Stimulated activated CD8-positive, alpha-beta memory T cell treated with anti-CD3 and anti-CD28 coated beads, Interleukin-7, amount 100 ng/mL, for 1 hour (primary cell): ENCODE measurements at places on chromosomes 4 and X.

- DNase-seq = no peak
These were observed 14.4 kb upstream of the ASMTL start for GRCh38 chrX:1466971-1467561.

GRCh38 chr4:39497909-39498726 is 29.1 kb downstream of the UGDH start:
- no peak for DNase-seq

DNA sequence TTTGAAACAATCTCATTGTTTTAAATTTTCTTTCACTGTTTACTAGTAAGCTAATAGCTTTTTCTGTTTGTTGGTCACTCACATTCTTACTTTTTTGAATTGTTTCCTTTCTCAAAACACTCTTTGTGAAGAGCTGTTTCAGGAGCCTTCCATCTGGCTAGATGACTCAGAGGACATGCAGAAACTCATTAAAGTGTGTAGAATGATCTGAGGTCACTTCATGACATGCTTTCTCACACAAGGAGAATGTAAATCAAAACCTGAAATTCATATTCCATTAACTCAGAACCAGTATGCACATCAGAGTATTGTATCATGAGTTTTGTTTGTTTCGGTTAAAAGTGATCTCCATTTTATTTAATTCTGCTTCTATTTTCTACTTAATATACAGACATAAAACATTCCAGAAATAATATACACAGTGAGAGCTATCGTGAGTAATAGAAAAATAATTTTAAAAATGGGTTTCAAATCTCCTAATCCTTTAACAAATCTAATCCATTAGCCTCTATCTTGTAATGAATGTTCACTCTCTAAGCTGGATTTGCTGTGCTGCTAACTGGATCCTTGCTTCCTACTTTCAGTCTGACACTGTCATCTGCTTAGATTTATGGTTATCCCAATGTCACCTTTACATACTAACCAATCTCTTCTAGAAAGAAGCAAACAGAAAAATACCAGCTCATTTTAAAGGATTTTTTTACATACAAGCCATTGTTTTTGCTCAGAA is 449.6 kb downstream of the FSTL5 start:
- DNase-seq = no peak

GRCh38 chrX:25674776-25675175 is 463.4 kb upstream of the MAGEB18 start:
- no peak for DNase-seq

DNA sequence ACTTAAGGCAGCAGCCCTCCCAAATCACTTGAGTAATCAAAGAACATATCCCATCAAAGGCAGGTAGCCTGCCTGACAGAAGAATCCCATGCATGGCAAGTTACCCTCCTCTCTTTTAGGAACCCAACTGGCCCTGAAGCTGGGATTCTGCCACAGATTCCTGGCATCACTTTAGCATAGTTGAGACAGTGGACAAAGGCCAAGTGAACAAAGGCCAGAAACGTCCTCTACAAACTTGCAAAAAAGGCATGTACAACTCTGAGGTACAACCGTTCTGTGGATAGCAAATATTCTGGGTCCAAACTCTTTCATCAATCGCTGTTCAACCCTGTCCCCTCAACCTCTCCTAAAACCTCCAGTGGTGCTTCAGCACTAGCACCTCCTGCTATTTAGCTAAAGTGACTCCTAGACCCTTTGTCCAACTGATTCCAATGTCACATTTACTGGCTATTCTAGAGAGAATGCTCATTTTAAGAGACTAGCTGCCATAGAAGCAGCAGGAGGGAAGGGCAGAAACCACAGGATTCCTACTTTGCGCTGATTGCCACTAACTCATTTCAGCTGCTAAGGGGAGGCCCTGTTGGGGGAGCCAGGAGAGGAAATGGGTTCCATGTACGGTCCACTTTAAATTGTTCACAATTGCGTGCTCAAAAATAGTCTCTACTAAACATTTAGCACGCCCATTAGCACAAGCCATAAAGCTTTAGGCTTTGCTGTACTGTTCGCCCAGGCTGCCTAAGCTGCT is 105.9 kb downstream of the SHROOM4 start:
- DNase-seq = no peak

- no peak for DNase-seq
These were observed 31.3 kb upstream of the ARHGEF38 start for GRCh38 chr4:105520819-105521790.

DNA sequence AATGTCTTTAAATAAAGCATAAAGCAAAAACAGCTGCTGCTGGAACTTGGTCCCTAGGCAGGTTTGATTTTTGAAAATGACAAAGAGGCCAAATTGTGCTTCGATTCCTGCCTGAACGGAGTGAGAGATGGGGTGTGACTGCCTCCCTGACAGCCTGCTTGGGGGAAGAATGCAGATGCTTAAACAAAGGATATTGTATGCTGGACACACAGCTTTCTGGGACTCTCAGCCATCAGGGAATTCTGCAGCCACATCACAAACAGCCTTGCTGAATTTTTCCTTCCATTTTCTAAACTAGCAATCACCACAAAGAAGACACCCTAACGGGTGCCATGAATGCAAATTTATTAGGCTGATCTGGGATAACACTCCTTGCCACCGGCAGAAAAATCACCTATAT is 83.9 kb upstream of the CPEB2 start:
- no peak for DNase-seq

- DNase-seq = no peak
These were observed 42.0 kb downstream of the TEC start for GRCh38 chr4:48227662-48228061.

DNA sequence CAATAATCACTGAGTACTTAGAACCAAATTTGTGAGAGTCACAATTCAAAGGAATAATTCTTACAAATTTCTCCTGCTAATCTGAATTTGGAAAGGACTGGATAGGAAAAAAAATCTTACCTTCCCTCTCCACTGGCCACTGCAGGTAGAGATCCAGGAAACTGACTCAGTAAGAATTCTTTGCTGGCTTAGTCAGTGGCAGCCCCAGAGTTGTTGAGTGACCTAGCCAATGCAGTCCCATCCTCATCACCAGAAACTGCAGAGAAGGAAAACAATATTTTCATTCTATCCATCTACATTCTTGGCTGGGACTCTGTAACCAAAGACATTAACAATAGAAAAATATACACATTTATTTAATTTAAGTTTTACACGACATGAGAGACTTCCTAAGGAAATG is 572.0 kb downstream of the ADGRL3 start:
- no peak for DNase-seq

DNA sequence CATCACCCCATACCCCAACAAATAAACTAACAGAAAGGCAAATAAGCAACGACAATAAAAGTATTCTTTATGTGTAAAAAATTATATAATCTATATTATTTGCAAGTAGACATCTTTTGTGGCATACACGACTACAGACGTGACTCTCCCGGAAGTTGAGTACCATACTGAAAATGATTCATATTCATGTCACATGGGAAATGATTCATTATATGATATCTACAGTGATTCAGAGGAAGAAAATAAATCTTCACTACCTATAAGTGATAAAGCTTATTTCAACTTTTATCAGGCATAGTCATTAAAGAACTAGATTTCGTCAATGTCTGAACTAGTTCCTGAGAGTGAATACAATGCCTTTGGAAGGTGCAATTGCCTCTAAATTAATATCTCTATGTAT is 4.6 kb upstream of the ANTXR2 start:
- no peak for DNase-seq

DNA sequence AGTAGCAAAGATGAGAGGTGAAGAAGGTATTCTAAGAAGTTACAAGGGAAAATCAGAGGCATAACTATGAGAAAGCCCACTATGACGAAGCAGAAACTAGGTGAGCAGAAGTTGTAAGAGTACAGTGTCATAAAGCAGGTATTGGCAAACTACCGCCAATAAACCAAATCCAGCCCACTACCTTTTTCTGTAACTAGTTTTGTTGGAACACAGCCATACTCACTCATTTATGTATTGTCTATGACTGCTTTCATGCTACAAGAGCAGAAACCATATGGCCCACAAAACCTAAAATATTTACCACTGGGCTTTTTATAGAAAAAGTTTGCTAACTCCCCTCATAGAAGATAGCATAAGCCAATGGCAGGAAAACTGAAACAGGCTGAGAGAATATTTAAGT is 31.8 kb upstream of the ZCCHC13 start:
- no peak for DNase-seq

DNA sequence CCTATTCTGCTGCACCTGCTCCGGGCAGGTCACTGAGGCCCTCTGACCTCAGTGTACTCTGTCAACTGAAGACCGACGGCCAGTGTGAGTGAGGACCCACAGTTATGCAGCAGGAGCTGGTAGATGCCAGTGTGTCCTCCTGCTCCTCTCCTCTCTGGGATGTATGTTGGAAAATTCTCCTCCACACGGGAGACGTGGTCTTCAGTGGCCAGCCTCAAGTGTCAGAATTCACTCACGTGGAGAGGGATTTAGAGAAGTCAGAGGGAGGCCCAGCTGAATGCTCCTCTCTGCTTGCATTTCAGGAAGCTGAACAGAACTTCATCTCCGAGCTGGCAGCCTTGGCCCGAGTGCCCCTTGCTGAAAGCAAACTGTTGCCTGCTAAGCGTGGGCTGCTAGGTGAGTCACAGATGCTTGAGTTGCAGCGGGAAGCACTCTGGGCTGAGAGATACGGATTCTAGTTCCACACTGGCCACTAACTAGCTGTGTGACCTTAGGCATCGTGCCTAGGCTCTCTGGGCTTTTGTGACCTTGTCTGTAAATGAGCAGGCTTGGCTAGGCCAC is 83.6 kb downstream of the CRMP1 start:
- no peak for DNase-seq

DNA sequence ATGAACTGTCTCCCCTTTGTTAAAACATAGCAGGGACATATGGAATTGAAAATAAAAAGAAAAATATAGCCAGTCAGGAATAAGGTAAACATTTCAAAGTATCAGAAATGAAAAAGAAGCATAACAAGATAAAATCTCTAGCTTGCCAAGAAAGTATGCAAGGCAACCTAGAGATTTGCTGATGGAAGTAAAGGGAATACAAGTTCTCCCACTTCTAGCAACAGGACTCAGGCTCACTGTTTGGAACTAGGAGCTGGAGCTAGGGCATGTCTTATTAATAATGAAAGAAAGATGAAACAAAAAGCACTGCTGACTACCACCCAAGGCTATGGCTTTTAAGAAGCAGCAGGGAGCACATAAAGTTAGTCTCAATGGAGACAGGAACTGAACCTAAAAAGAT is 18.2 kb downstream of the ANKRD50 start:
- no peak for DNase-seq

DNA sequence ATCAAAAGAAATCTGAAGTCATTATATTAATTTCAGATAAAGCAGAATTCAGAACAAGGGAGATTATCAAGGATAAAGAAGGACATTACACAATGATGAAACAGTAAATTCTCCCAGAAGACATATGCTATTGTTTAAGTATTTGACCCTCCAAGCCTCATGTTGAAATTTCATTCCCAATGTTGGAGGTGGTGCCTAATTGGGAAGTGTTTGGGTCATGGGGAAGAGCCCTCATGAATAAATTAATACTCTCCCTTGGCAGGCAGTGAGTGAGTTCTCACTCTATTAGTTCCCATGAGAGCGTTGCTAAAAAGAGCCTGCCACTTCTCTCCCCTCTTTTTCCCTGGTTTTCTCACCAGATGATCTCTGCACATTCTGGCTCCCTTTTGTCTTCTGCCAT is 249.9 kb upstream of the GRIA3 start:
- no peak for DNase-seq
